Stimulated activated CD8-positive, alpha-beta memory T cell treated with anti-CD3 and anti-CD28 coated beads, Interleukin-15, amount 100 ng/mL, for 4 hours (primary cell): ENCODE measurements at places on chromosomes 4 and X.

- no peak for DNase-seq
Observed at GRCh38 chr4:10005632-10006031, 15.7 kb downstream of the SLC2A9 start.

DNA sequence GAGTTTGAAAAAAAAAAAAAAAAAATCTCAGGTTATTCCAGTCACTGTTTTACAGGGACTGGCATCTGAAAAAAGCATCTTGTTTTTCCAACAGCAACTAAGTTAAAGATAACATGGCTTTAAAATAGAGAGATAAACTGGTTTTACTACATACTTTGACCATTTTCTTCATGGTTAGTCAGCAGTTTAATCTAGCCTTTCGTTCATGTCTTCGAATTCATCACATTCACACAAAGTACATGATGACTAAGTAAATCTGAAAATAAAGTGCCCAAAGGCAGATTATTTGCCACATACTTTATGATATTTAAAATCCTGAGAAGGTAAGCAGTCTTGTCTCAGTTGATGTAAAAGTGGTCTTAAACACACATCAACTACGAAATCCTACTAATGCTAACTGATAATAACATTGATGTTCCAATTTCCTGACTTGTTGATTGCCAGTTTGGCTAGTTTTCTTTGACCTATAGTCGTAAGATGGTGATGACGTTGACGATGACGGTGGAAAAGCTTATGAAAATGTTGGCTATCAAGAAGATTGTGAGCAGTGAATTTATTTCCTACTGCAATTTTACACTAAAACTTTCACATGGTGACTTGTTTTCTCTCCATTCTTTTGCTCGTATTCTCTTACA, 540.5 kb upstream of the BOD1L1 start:
- no peak for DNase-seq

- DNase-seq = no peak
Observed at GRCh38 chr4:120857312-120857711, 65.2 kb downstream of the PRDM5 start.

DNA sequence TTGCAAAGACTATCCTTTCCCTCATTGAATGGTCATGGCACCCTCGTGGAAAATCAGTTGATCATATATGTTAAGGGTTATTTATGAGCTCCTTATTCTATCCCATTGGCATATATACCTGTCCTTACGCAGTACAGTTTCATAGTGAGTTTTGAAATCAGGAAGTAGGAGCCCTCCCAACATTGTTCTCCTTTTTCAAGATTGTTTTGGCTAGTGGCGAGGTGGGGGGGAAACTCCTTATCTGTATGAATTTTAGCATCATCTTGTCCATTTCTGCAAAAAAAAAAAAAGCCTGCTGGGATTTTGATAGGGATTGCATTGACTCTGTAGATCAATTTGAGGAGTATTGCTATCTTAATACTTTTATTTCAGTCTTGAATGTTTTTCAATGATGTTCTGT, 2.5 kb upstream of the USP9X start:
- DNase-seq = no peak

GRCh38 chrX:43868791-43869190, 13.5 kb downstream of the MAOB start:
- no peak for DNase-seq

GRCh38 chr4:2596611-2597010, 60.2 kb downstream of the FAM193A start:
- DNase-seq = no peak

- no peak for DNase-seq
Observed at GRCh38 chr4:95204873-95205272, 343.9 kb downstream of the UNC5C start.

GRCh38 chr4:11514003-11514402, 85.3 kb upstream of the HS3ST1 start:
- DNase-seq = no peak

- DNase-seq = no peak
Observed at GRCh38 chr4:183405303-183405702, 39.1 kb upstream of the CDKN2AIP start.

GRCh38 chr4:8090312-8090711, 68.3 kb downstream of the ABLIM2 start:
- DNase-seq = no peak

GRCh38 chrX:108735679-108736508, 469 bp downstream of the IRS4 start:
- DNase-seq = no peak

GRCh38 chr4:7516773-7517144, 82.0 kb upstream of the PSAPL1 start:
- DNase-seq = no peak

DNA sequence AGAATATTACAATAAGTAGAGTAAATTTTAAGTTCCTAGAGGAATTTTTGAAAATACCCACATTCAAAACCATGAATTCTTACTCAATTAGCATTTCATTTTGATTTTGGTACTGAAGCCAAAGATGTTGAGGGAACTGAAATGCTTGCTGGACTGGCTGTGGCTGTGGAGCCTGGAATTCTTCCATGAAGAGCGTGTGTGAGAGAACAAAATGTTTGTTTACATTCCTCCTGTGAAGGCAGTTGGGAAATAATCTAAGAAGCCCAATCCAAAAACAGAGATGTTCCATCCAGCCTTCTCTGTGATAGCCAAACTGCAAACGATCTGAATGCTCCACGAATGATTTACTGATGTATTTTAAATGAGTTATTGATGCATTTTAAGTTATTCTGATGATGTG, 3.8 kb upstream of the ADH1B start:
- no peak for DNase-seq

- DNase-seq = no peak
Observed at GRCh38 chr4:122542411-122543236, 78.2 kb downstream of the IL21 start.

- DNase-seq = no peak
Observed at GRCh38 chrX:7133050-7133440, 14.5 kb upstream of the STS start.

DNA sequence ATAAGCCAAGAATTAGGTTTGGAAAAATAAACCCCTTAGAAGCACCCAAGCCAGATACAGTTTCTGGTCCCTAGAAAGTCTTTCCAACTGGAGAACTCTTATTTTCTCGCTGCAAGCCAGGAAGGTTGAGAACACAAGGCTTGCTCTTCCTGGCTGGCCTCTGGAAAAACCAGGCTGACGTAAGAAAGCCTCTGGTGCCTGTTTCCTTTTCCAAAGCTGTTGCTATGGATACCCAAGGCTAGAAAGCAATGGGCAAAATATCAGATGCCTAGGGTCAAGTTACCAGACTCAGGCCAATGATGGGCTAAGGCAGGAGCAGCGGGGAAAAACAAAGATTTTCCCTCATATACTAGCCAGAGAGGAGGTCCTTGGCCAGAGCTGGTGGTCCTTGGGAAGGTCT, 281.6 kb downstream of the KLHL13 start:
- DNase-seq = no peak

- no peak for DNase-seq
Observed at GRCh38 chr4:151955721-151956380, 195.0 kb upstream of the GATB start.

DNA sequence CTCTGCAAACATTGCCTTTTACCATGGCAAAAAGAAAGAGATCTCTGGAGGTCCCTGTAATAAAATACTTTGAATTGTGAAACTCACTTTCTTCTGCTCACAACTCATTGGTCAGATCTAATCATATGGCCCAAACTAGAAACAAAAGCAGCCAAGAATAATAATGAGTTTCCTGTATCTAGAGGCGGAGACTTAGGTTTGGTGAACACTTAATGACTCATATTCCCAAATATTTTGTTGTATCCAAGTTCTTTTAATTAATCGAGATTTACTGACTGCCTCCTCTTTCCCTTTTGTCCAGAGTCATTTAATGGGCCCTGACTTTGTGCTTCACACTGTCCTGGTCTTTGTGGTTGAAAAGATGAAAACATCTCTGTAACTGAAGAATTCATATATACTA, 190.6 kb downstream of the CCSER1 start:
- no peak for DNase-seq

DNA sequence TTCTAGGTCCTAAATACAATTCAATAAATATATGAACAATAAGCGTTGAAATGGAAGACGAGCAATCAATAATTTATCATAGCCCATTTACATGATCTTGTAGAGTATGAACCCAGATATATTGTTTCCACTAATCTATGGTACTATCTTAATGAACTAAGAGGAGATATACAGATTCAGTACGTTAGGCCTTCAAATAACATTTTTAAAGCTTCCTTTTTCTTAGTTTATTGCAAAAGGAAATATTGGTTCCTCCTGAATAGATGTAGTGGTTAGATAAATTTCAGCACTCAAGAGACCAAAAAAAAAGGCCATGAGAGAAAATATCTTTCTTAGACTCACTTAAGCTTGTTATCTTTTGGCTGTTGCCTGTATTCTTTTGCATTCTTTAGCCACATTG, 147.5 kb upstream of the PITX2 start:
- no peak for DNase-seq

- DNase-seq = no peak
Observed at GRCh38 chrX:139936259-139936658, 3.4 kb upstream of the ATP11C start.

GRCh38 chr4:182233310-182234090, 9.7 kb upstream of the TENM3 start:
- no peak for DNase-seq

- no peak for DNase-seq
Observed at GRCh38 chrX:136126872-136127406, 20.4 kb upstream of the FHL1 start.

DNA sequence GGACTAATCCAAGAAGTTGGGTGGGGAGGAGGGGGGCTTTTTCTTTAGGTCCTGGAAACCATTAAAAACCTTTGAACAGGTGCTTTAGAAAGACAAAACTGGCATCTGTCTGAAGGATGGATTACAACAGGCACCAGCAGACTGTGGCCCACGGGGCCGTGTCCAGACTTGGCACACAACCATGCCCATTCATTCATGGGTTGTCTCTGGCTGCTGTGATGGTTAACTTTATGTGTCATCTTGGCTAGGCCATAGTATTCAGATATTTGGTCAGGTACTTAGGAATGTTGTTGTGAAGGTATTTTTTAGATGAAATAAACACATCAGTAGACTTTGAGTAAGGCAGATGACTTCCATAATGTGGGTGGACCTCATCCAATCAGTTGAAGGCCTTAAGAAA, 45.5 kb downstream of the TBL1X start:
- no peak for DNase-seq

DNA sequence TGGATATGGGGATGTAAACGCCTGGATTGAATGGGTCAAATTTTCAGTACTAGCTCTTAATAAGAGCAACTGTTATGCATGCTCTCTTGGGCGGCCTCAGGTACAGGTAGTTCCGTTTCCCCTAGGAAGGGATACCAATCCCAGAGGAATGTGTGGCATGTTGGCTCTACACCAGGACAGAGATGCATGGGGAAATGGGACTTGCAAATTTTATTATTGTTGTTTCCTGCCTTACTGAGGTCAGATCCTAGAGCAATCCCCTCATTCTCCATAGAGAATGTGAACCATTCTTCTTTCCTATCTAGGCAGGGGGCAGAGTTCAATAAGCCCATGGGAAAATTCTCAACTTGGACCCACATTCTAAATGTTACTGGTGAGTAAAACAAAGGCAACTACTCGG, 361.8 kb upstream of the FGF16 start:
- no peak for DNase-seq
